Fibroblast of the aortic adventitia (primary cell): ENCODE measurements at places on chromosomes 16 and 17. TPM values are rescaled to one million over a fixed set of nuclear protein-coding genes. Genes with fewer than 3 reads are reported as not detected.

ANKRD40CL gene
- not detected in 2 replicates for total RNA-seq

KRT36 gene
- total RNA-seq: not detected in 2 replicates

GRCh38 chr16:9075299-9076071, 16.0 kb upstream of the HAPSTR1 start:
- DNase-seq: no peak

ITGAX gene
- not detected in 2 replicates for total RNA-seq

- DNase-seq: no peak
Measured at GRCh38 chr17:64406321-64407200, 15.9 kb upstream of the PECAM1 start.

KRT32 gene
- total RNA-seq: 0.09 TPM in 1 of 2 replicates, not detected in the other

DNA sequence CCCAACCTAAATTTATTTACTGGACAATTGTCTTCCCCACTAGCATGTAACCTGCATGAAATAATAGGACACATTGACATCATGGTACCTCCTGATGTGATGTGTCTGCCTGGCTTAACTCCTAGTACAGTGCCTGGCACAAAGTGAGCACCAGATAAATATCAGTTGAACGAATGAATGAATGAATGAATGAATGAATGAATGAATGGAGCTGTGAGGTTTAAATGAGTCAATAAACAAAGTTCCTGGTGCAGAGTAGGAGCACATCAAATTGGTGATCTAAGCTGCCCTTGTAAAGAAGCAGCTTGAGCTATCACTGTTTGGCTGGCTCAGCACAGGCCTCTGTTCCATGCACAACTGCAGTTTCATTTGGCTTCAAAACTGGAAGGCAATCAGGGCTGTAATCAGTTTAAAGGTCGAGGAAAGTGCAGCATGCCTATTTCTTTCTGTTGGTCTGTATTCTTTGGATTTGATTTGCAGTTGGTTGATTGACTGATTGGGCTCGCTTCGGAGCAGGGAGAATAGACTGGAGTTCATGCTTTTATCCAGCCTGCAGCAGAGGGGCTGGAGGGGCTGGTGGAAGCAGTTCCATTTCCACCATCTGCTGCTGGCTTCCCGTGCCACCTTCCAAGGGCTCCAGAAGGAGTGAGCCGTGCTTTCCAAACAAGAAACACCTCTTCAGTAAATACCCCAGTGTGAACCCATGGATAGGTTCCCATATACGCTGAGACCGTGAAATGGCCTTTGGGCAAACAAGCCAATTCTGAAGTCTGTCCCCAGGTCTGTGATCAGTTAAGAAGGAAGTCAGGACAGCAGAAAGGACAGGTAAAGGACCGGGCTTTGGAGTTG, 54.6 kb downstream of the GPRC5B start:
- no peak for DNase-seq

DNA sequence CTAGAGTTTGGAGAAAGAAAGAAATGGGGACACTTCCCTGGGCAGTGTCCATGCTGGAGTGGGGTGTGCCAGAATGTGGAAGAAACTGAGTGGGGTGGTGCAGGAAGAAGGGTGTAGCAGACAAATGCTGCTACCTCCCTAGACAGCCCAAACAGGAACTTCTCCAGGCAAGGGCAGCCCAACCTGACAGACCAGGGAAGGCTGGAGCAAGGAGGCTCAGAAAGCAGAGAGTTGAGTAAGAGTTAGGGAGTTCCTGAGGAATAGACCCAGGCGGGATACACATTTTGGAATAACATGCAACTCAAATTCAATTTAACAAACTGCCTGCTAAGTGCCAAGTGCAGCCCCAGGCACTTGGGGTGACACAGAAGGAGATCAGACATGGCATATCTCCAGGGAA, 1.0 kb upstream of the MYO18A start:
- no peak for DNase-seq

TTLL6 gene
- total RNA-seq: not detected in 2 replicates
